Panc1 (cell line): ENCODE measurements at places on chromosomes 7 and 10. TPM values are rescaled to one million over a fixed set of nuclear protein-coding genes. Genes with fewer than 3 reads are reported as not detected.

The HOXA3 gene
- 30.2 TPM for total RNA-seq

DNA sequence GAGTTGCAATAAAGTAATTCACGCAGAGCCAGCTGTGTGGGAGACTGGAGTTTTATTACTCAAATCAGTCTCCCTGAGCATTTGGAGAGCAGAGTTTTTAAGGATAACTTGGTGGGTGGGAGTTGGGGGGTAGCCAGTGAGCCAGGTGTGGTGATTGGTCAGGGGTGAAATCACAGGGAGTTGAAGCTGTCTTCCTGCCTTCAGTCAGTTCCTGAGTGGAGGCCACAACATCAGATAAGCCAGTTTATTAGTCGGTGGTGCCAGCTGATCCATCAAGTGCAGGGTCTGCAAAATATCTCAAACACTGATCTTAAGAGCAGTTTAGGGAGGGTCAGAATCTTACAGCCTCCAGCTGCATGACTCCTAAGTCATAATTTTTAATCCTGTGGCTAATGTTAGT lies 3.3 kb upstream of the CYP51A1 start:
- DNase-seq = no peak
- H3K36me3 ChIP-seq = no peaks in the 10 kb centered on the region; the same call in 1 of the 2 replicates
- peaks cover 11% of the 10 kb centered on the region for H3K4me1 ChIP-seq
- H3K27me3 ChIP-seq = no peaks in the 10 kb centered on the region
- H3K27ac ChIP-seq = peak overlapping the region; percentile 52; the same call in 1 of the 2 replicates

- no peak for DNase-seq
- no peaks in the 10 kb centered on the region for H3K4me1 ChIP-seq
- no peak overlapping the region for H3K27ac ChIP-seq
- no peak overlapping the region for H3K4me3 ChIP-seq
- H3K36me3 ChIP-seq = no peaks in the 10 kb centered on the region
Measured at GRCh38 chr7:106466867-106467266, 182.1 kb upstream of the NAMPT start.

GRCh38 chr7:118590107-118590506 lies 365.6 kb downstream of the ANKRD7 start:
- H3K27me3 ChIP-seq = no peaks in the 10 kb centered on the region
- no peak overlapping the region for H3K27ac ChIP-seq
- H3K4me3 ChIP-seq = no peak overlapping the region
- H3K4me1 ChIP-seq = no peaks in the 10 kb centered on the region
- no peak for DNase-seq
- H3K36me3 ChIP-seq = no peaks in the 10 kb centered on the region

The CALML5 gene
- total RNA-seq = not detected

GRCh38 chr7:37448011-37448635 lies 541 bp downstream of the ELMO1 start:
- DNase-seq = no peak
- no peaks in the 10 kb centered on the region for H3K36me3 ChIP-seq
- no peak overlapping the region for H3K27ac ChIP-seq
- no peaks in the 10 kb centered on the region for H3K4me1 ChIP-seq
- H3K4me3 ChIP-seq = no peak overlapping the region
- peaks cover 3% of the 10 kb centered on the region; the same call in 1 of the 2 replicates for H3K27me3 ChIP-seq
